ENCODE measurements at places on chromosomes 4 and X.

DNA sequence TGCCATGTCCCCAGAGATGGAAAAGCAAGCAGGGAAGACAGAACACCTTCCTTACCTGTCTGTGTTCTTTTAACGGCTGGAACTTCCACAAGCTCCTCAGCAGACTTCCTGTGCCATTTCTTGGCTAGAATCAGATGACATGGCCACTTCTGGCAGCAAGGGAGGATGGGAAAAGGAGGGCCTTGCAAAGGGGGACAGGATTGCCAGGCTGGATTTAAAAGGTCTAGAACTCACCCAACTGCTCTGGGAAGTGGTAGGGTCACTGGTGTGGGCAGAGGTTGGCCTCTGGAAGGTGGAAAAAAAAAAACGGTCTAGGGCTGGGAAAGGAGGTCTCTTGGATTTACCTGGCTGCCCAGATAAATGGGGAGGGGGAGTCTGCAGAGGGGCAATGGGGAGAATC lies 1.6 kb upstream of the USP11 start:
- no peak for DNase-seq

DNA sequence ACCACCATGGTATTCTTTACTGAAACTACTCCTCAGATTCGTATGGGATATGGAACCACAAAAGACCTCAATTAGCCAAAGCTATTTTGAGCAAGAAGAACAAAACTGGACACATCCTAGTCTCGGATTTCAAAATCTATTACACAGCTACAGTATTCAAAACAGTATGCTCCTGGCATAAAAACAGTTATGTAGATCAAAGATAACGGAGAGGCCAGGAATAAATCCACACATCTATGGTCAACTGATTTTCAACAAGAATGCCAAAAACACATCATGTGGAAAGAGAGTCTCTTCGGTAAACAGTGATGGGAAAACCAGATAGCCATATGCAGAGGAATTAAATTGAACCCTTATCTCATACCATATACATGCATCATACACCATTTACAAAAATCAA lies 155.3 kb downstream of the SPCS3 start:
- DNase-seq, result no peak

- DNase-seq, result no peak
Measured at GRCh38 chrX:24229400-24229879, 79.9 kb downstream of the ZFX start.

- DNase-seq, result no peak
Measured at GRCh38 chr4:116272336-116272735, 813.0 kb downstream of the TRAM1L1 start.

DNA sequence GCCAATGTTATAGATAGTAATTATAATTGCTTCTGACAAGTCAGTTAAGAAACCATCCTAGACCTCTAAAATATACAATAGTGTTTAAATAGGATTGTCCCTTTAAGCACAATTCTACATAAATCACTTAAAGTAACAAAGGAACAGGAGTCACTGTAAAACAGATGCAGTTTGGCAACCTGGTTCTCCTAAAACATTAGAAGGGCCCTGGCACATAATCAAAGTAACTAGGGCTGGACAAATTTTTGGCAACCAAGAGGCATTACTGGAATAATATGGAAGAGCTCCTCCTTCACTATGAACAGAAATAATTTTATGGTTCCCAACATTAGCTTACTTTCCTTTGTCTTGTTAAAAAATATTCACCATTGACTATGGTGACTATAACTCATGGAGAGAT lies 75.0 kb upstream of the CCDC160 start:
- DNase-seq, result no peak

GRCh38 chr4:187999406-187999932 lies 3.9 kb downstream of the ZFP42 start:
- no peak for DNase-seq

- no peak for DNase-seq
Measured at GRCh38 chrX:2769615-2770014, 17.8 kb downstream of the XG start.

DNA sequence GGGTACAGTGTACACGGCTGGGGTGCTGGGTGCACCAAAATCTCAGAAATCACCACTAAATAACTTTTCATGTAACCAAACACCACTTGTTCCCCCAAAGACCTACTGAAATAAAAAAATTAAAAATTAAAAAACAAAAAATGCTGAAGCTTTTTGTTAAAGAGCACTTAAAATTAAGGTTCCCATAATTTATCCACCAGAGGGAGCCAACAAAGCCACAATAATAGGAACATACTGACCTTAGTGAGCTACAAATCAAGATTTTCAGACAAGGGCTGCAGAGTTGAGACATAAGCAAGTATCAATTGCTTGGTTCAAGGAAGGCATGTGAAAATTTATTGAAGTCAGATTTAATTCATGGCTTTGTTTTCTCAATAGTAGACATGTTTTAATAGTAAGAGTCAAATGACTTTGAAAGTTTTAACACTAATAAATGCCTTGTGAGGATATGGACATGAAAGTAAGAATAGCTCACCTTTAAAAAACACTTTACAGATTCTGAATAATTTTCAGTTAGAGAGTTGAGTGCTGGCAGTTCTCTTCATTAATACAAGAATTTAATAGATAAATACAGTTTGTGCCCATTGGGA lies 43.0 kb upstream of the SCOC start:
- DNase-seq, result no peak

DNA sequence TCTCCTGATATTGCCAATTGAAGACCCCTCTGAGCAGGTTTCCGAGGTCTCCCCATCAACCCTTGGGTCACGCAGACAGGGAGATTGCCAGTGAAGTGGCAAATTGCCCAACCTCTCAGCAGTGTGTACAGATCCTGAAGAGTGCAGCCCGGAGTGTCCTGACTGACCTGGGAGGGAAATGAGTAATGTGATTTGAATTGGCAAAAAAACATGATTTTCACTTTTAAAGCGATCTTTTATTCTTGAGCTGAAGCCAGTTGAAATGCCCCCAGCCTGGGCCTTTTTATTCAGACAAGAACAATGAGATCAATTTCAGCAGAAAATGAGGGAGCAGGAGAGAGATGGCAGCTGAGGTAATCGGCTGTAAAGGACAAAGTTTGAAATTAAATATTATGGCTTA lies 401.8 kb downstream of the RAPGEF2 start:
- DNase-seq, result no peak

DNA sequence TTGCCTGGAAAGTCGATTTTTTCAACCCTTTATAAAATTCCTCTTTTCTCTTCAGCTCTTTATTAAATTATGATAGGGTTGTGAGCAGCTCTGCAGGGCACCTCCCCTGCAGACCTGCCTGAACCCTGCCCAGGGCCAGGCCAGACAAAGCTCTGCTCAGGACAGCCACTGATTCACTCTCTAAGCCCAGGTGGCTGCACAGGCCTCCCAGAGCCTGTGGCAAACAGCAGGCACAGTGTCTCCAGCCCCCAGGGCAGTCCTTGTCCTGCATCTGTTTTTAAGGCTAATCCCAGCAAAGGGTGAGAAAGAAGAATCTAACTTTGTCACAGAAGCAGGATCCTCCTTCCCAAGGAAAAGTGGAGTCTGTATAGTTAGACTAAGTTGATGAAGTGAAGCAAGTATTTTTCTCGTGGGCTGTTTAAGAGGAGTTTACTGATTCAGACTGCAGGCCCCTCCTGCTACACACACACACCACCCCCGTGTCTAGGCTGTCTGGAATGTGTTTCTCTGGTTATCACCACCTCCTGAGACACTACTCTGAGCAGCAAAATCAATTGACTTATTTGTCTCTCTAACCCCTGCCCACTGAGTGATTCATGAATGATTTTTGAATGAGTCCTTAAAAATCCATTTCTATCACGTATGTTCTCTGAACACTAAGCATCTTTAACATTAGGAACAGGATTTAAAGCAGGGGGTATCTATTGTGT lies 101.7 kb downstream of the CHIC2 start:
- DNase-seq, result no peak

DNA sequence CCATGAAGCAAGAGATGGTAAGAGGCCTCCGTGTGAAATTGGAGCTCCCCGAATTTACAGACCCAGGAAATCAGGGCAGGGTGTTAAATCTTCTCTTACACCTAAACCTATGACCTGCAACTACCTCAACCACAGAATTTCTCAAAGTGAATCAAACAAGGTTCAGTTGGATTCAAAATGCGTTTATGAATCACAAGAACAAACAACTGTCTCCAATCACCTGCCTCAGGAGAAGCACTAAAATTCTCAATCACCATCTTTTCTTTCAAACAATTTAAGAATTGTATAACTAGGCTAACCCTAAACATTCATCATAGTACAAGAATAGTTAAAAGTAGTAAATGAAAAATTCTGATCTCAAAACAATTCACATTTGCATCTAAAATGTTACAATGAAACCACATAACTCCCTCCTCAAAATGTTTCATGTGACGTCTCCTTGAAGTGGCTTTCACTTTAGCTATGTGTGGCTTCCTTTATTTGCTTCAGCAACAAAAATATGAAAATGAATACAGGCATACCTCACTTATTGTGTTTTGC lies 19.2 kb downstream of the PPP3CA start:
- DNase-seq, result no peak

- no peak for DNase-seq
Measured at GRCh38 chr4:12966726-12967125, 517.4 kb downstream of the RAB28 start.

GRCh38 chrX:20330545-20330944 lies 63.8 kb upstream of the RPS6KA3 start:
- DNase-seq, result no peak

GRCh38 chr4:17690898-17691297 lies 76.5 kb downstream of the MED28 start:
- DNase-seq, result no peak

All from activated CD4-positive, alpha-beta T cell treated with anti-CD3 and anti-CD28 coated beads, Interleukin-2, amount 50 U/mL, for 1 hour (primary cell).